H7 (cell line): ENCODE measurements at places on chromosomes 3 and 15. TPM values are rescaled to one million over a fixed set of nuclear protein-coding genes. Genes with fewer than 3 reads are reported as not detected.

CPLX3 gene
- 0.03 TPM in 1 of 2 replicates, not detected in the other for total RNA-seq

GRCh38 chr15:57583720-57584119 is 8.0 kb upstream of the MYZAP start:
- DNase-seq: no peak

DNA sequence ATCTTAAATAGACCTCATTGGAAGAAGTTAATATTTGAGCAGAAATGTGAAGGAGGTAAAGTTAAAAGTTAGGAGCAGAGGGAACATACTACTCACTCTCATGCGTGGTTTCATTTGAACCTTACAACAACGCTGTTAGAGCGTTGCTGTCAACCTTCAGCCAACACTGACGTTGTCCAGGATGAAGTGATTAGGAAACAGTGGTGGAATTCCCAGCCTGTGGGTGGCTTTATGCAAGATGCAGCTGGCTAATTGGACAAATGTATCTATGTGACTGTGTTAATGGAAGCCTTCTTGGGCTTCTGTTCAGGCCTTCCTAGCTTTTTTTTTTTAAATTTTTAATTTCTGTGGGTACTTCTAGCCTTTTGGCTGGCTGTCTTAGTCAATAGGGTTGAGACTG is 40.5 kb downstream of the PTPRG start:
- no peak for DNase-seq

DNA sequence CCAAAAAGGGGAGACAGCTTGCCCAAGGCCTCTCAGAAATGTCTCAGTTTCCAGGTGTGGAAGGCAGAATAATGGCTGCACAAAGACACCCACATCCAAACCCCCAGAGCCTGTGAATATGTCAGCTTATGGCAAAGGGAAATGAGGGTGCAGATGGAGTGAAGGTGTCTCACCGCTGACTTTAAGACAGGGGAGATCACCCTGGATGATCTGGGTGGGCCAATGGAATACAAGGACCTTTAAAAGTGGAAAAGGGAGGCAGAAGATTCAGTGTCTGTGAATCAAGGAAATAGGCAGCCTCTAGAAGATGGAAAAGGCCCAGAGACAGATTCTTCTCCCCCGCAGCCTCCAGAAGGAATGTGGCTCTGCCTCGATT is 48.8 kb upstream of the ATP2B2 start:
- no peak for DNase-seq

GRCh38 chr15:45796433-45796832 is 161.6 kb downstream of the SQOR start:
- DNase-seq: no peak

- DNase-seq: no peak
Observed at GRCh38 chr15:63701365-63701764, 104.2 kb downstream of the FBXL22 start.

DNA sequence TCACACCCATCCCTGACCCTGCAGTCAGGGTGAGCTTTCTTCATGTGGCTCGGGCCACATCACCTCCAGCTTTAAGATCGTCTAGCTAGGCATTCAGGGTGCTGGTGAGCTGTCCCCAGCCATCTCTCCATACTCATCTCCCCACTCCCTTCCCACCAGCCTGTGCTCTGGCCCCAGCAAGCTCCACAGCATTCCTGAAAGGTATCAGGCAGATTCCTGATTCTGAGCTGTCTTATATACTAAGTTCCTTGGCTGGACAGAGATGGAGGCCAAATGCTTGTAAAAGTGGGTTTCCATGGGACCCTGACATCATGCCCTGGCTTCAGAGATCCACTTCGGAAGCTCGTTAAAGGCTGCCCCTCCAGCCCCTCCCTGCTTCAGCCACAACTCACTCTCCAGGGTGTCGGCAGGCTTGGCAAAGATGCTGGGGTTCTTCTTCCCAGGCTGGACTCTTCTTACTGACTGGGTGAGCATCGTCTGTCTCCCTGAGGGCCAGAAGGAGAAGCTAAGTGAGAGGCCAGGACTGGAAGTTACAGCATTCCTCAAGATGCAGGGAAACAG is 3.9 kb downstream of the CILP start:
- no peak for DNase-seq
